ENCODE measurements at places on chromosomes 5 and 9. TPM values are rescaled to one million over a fixed set of nuclear protein-coding genes. Genes with fewer than 3 reads are reported as not detected.

DNA sequence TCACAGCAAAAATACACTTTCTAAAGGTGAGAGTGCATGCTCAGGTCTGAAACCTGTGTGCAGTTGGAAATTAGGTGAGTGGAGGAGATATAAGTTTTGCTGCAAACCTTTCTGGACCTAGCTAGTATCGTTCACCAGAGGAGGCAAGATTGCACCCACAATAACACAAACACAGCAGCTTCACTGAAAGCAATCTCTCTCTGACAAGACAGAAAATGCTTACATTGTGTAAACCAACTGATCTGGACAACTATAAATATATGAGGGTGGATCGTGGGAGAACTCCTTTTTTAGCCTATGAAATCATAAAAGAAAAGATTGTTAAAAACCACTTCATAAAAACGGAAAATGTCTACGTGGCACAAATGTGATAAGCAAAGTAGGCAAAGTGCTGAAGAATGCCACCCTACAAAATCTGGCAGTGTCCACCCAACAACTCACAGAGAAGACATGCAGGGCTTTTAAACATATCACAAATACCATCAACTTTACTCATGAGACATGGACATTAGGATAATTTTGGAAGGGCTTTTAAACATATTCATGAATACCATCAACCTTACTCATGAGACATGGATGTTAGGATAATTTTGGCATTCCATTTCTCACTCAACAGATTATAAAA is 134.3 kb downstream of the CDH18 start:
- peak; percentile 53 for DNase-seq

GRCh38 chr9:116329470-116329869 is 175.9 kb downstream of the PAPPA start:
- no peak for DNase-seq

DNA sequence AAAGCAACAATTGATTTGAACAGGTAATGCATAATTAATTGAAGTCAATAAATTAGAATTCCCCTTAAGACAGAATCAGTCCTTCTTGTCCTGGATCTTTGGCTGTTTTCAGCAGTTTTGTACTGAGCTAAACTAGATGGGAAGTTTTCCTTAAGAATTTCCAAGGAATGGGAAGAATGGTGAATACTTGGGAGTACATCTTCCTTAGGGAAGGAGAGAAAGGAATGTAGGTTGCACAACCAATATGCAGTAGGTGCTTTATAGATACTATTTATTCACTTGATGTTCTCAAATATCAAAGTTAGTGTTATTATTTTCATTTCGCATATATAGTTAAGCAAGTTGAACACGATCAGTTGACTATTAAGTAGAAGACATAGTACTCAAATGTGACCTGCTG is 183.5 kb upstream of the MAP1B start:
- no peak for DNase-seq

GRCh38 chr5:264338-264737 is 7.1 kb upstream of the PDCD6 start:
- no peak for DNase-seq

DNA sequence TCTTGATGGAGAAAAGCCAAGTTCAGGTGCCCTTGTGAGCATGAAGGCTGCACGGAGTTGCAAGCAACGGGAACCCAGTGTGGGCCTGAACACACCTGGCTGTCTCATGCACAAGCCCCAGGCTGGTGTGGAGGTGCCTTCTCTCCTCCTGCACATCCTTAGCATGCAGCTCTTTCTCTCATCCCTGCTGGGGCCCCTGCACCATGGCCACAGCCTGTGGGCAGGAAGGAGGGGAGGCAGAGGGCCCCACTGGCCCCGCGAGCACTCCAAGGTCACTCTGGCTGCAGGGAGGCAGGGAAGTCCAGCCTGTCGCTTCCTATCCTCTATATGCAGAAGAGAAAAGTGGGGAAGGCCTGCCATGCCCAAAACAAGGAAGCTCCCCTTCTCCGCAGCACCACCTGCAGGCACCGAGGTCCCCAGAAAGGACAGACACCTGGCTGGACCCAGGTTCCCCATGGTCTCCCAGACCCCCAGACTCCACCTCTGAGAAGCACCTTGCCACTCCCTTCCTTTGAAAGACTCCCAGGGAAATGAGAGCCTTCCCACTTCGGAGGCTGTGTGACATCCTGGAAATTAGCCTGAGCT is 18.6 kb downstream of the STKLD1 start:
- no peak for DNase-seq

DNA sequence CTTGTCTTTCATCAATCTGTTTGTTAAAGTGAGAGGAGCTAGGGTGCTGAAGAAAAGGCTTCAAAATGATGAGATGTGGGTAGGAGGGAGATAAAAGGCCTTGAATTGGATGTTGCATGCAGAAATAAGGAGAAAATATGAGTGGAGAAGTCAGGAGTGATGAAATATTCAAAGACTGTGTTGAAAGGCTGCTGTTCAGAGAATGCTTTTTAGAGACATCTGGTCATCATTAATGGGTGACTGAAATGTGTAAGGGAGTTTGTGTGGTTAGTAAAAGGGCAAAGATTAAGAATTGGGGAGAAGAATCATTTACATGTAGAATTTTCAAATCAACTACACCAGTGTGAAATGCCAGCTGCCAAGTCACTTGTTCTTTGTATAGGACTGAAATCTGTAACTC is 383.9 kb downstream of the MAT2B start:
- no peak for DNase-seq

GRCh38 chr9:134882204-134882785 is 1.7 kb downstream of the FCN2 start:
- DNase-seq: no peak

Gene GALT
- 15.0 TPM for total RNA-seq

Gene GABRA1
- total RNA-seq: not detected

Gene PTGER4
- total RNA-seq: 9.2 TPM

Gene OR1L1
- total RNA-seq: not detected

Gene RGMB
- total RNA-seq: 31.4 TPM

Gene SYK
- 0.68 TPM for total RNA-seq
